ENCODE measurements at places on chromosomes 4 and X.

GRCh38 chr4:5974321-5974720 lies 43.9 kb downstream of the C4orf50 start:
- DNase-seq, result no peak

DNA sequence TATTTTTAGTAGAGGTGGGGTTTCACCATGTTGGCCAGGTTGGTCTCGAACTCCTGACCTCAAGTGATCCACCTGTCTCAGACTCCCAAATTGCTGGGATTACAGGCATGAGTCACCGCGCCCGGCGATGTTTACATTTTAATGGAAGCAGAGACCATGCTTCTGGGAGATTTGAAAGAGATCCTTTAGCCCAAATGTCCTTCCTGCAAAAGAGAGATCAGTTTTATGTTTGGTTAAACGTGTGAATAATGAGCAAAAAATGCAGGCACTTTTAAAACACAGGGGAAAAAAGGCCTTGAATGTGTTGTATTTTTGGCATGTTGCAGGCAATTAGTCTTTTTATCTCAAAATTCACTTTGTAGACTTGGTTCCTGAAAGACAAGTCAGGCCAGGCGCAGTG lies 95.8 kb upstream of the ELOVL6 start:
- DNase-seq, result peak; percentile 38

- no peak for DNase-seq
These were observed 410.3 kb upstream of the PPP1R2C start for GRCh38 chrX:43188296-43188695.

DNA sequence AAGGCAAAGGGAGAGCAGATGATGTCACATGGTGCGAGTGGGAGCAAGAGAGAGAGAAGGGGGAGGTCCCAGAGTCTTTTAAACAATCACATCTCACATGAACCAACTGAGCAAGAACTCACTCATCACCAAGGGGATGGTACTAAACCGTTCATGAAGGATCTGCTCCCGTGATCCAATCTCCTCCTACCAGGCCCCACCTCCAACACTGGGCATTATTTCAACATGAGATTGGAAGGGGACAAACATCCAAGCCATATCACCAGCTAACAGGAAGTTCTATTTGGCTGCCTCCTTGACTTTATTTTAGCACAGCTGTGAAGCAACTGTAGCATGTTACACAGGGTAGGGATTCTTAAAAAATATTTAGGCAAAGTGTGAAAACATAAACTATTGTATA lies 102.5 kb downstream of the DDIT4L start:
- DNase-seq, result no peak

GRCh38 chrX:52216541-52216940 lies 31.9 kb downstream of the MAGED4 start:
- no peak for DNase-seq

- DNase-seq, result no peak
These were observed 49.4 kb downstream of the LEF1 start for GRCh38 chr4:108119199-108119800.

- no peak for DNase-seq
These were observed 244.8 kb upstream of the NEIL3 start for GRCh38 chr4:177064729-177065394.

- no peak for DNase-seq
These were observed 82.1 kb downstream of the PPP1R2C start for GRCh38 chrX:42695800-42696358.

DNA sequence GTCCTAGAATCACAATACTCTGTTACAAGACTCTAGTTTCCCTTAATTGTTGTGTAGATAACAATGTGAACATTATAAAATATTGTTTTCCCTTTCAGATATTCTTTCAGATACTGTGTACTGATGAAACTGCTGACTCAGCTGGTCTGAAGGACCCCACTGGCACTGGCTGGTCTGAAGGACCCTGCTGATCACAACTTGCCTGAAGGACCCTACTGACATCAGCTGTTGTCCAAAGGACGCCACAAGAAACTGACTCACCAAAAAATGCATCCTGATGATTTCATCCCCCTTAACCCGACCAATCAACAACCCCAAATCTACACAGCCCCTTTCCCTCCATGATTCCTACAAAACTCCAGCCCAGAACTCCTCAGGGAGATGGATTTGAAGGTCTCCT lies 258.8 kb upstream of the GNPDA2 start:
- no peak for DNase-seq

DNA sequence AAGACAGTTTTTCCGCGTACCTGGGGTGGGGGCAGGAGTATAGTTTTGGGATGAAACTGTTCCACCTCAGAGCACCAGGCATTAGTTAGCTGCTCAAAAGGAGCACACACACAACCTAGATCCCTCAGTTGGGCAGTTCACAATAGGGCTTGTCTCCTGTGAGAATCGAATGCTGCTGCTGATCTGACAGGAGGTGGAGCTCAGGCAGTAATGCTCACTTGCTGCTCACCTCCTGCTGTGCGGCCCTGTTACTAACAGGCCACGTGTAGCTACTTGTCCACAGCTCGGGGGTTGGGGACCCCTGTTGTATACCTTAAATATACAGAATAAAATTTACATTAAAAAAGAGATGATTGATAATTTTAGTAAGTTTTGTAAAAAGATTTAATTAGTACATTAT lies 191.5 kb downstream of the SLC7A11 start:
- DNase-seq, result peak; percentile 27

DNA sequence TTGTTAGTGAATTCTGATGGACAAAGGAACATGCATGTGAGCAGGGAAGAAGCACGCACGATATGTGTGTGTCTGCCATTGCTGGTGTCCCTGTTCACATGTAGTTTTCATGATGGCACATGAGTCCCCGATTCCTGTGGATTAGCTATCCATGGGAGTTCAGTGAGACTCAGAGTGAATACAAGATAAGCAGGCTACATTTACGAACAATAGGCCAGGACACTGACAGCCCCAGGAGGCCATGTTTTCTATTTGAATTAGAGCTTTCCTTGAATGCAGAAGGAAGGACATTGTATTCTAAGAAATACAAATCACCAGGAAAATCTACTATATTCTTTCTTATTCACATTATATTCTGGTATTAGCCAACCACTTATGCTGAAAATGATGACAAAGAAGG lies 171.4 kb downstream of the PPP1R2C start:
- no peak for DNase-seq

- no peak for DNase-seq
These were observed 44.6 kb upstream of the VEGFC start for GRCh38 chr4:176837169-176837895.

DNA sequence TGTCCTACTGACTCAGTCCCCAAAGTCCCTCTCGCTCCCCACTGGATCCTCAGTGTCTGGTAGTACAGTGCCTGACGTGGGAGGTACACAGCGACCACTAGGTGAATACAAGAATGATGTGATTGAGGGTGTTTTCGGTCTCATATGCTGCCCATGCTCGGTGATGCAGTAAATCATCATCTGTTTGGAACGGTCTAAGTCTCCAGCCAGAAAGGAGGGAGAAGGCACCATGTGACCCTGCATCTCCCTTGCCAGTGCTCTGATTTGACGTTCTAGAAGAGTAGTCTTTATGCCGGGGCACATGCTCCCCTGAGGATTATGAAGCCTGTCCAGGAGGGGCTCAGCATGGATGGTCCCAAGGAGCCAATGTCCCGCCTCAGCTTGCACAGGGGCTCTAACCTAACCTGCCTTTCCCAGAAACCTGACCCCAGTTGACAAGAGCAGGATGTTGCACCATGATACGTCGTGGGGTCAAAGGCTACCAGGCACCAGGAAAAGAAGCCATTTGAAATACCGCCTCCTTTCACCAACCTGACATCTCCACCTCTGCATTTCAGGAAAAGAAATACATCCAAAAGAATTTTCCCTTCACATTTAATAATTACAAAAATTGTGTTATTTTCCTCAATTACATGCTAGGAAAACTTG lies 13.8 kb upstream of the PLXNB3 start:
- DNase-seq, result no peak

DNA sequence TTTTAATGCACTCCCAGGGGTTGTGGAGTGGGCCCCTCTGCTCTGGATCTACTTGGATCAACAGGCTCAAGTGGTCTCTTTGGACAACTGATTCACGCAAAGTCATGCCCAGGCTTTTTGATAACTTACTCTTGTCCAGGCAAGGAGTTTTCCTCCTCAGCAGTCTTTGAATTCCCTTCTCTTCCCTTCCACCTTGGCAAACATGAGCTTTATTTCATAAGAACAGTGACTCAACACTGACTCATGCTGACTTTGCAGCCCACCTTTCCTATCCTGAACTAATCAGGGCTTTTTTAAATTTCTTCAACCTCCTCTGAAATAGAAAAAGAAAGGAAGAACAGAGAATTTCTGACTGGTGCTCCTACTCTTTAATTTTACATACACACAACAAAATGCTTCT lies 132.1 kb upstream of the LDB2 start:
- DNase-seq, result peak; percentile 69

GRCh38 chr4:135186002-135186401 lies 984.4 kb upstream of the PABPC4L start:
- no peak for DNase-seq

DNA sequence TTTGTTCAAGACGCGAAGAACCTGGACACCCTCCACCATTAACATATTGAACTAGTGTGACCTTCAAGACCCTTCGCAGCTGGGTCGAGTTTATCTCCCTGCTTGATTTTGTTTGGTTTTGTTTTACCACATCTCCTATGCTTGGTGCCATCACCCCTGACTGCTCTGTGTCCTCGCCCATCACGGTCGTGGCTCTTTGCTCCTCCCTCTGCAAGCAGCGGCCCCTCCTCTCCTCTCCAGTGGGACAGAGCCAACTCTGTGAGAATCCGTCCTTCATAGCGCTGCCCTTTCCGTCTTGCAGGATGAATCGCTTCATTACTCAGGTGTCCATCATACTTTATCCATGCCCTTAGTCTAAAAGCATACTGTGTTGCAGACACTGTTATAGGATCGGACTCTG lies 9.1 kb upstream of the FAM149A start:
- no peak for DNase-seq

DNA sequence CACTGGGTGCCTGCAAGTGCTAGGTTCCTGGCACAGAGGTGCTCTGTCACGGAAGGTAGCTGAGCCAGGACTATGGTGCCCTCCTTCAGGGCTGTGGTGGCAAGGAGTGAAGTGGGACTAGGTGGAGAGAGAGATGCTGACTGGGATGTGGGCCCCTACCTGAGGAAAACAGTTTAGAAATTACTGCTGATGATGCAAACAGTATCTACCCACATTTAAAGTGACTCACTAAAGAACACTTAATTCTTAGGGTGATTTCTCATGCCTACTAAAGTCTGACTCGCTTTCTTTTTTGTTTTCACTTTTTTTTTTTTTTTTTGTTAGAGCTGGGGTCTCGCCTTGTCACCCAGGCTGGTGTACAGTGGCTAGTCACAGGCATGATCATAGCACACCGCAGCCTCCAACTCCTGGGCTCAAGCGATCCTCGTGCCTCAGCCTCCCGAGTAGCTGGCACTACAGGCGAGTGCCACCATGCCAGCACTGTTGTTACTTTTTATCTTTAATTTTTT lies 3.1 kb downstream of the ZNF185 start:
- DNase-seq, result no peak

DNA sequence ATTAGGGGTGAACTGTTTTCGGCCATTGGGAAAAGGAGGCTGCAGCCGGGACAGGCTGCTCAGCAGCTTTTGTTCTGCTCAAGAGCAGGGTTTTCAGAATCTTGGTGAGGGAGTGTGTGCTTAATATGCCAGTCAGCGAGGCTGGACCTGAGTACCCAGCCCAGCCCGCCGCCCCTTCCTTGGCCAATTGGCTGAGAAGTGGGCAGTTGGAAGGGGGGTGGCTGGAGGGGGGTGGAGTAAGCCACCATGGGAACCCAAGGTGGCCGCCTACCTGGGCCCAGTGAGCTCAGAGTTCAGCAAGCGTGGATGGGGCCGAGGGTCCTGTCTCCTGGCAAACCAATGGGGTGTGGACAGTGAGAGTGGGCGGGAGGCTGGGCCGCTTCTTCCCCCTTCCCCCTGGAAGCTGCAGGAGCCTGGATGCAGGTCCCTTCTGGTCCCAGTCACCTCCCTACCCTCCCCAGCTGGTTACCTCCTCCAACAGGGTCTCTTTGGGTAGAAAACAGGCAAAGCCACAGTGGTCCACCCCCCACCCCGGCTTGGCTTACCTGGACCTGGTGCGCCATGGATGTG lies 52.5 kb downstream of the SORCS2 start:
- DNase-seq, result no peak

GRCh38 chr4:3780347-3781171 lies 14.4 kb downstream of the ADRA2C start:
- no peak for DNase-seq

- DNase-seq, result peak; percentile 1
These were observed 23.6 kb upstream of the VAMP7 start for GRCh38 chrX:155857561-155857960.

GRCh38 chr4:165299399-165300060 lies 27.9 kb upstream of the MSMO1 start:
- DNase-seq, result no peak

DNA sequence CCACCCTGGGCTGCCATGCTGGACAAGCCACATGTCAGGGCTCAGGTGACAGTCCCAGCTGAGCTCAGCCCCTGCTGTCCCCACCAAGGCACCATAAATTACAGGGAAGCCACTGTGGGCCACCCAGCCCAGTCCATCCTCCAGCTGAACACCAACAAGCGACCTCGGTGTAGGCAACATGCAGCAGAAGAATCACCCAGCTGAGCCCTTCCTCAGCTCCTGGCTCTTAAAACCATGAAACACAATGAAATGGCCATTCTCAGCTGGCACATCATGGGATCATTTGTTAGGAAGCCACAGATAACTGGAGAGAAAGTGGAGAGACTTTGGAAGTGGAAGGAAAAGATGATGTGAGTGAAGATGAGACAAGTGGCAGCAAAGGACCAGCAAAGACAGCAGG lies 23.3 kb upstream of the MAN2B2 start:
- DNase-seq, result no peak

GRCh38 chrX:78456909-78457308 lies 129.5 kb upstream of the CYSLTR1 start:
- DNase-seq, result no peak

DNA sequence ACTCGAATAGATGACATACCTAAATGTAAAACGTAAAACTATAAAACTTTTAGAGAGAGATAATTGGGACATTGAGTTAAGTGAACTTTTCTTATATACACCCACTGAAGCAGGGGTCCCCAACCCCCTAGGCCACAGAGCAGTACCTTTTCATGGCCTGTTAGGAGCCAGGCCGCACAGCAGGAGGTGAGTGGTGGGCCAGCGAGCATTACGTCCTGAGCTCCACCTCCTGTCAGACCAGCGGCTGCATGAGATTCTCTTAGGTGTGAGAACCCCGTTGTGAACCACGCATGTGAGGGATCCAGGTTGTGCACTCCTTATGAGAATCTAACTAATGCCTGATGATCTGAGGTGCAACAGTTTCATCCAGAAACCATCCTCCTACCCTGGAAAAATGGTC lies 114.8 kb downstream of the HMX1 start:
- DNase-seq, result no peak

DNA sequence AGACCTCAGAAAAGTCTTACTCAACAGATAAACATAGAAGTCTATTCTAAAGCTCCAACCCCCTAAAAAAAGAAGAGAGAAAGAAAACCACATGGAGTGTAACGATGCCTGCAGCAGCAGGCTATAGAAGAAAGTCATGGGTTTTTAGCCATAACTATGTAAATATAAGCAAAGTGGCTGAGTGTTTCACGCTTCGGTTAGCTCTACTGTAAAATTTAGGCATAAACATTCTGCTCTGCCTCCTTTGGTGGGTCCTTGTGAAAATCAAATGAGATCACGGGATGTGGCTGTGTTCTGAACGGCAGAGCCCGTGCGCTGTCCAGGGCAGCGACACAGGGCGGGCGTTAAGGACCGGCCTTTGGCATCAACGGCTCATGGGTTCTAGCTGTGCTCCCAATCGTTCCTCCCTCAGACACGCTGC lies 78.4 kb downstream of the IRF2 start:
- no peak for DNase-seq

GRCh38 chr4:121736735-121737351 lies 28.1 kb downstream of the SMIM43 start:
- DNase-seq, result peak; percentile 67

GRCh38 chr4:150248181-150248580 lies 169.9 kb downstream of the DCLK2 start:
- DNase-seq, result no peak

All from fibroblast of skin of back (primary cell).